NCI-H446 (cell line): ENCODE measurements at places on chromosomes 12 and 14.

- DNase-seq: no peak
These were observed 29.3 kb upstream of the NUDT14 start for GRCh38 chr14:105210266-105211025.

DNA sequence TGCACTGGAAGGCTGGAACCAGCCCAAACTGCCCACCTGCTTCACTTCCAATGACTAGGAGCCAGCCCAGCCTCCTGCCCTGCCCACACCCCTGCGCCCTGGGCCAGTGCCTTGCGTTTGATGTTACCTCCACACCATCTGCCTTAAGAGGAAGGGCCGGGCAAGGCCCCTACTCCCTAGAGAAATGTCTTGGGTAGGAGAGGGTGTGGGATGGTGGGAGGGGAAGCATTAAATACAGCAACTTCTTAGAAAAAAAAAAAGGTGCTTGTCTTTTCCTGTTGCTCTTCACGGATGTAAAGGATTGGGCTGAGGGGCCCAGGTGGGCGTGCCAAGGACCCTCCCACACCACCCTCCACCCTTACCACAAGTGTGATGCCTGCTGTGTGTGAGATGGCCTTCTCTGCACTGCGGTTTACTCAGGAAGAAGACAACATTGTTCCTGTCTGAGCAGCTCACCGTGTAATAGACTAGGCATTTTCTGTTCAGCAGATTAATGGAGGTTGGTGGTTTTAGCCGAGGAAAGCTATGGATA, 99.9 kb downstream of the NINJ2 start:
- DNase-seq: no peak

DNA sequence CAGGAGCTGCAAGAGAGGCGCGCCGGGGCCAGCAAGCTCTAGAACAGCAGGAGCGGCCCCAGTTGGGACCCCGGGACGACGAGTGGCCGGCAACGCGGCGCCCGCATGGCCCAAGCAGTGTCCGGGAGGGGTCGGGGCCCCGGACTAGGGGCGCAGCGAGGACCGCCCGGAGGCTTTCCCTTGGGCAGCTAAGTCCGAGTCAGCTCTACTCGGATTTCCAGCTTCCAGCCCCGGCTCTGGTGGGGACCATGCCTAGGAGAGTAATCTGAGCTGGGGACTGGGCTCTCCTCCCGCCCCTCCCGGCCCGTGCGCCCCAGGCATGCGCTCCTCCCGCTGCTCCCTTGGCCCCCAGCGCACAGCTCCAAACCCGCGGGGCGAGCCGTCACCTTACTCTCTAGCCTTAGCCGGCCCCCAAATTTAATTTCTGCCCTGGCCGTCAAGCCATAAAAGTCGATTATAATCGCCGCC, 41.6 kb upstream of the CAPRIN2 start:
- DNase-seq: no peak

DNA sequence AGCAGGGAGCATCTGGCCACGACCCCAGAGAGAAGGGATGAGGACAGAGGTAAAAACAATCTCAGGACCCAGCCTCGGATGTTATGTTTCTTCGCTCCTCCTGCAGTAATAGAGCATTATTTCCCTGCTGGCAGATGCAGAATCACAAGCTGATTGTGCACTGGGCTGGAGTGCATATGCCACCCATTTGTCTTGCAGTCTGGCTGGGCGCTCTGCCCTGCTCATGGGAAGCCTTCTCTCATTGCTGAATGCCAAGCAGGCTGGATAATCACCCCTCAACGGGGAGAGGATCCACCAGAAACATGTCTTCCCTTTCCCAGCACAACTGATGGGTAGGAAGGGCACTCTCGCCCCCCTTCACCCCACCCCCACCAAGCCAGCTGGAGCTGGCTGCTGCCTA, 8.5 kb upstream of the VASH1 start:
- DNase-seq: peak; percentile 78

- peak; percentile 47 for DNase-seq
These were observed 114.3 kb downstream of the KSR2 start for GRCh38 chr12:117854339-117855012.

- DNase-seq: no peak
These were observed 1378.3 kb upstream of the SEL1L start for GRCh38 chr14:82911930-82912329.

DNA sequence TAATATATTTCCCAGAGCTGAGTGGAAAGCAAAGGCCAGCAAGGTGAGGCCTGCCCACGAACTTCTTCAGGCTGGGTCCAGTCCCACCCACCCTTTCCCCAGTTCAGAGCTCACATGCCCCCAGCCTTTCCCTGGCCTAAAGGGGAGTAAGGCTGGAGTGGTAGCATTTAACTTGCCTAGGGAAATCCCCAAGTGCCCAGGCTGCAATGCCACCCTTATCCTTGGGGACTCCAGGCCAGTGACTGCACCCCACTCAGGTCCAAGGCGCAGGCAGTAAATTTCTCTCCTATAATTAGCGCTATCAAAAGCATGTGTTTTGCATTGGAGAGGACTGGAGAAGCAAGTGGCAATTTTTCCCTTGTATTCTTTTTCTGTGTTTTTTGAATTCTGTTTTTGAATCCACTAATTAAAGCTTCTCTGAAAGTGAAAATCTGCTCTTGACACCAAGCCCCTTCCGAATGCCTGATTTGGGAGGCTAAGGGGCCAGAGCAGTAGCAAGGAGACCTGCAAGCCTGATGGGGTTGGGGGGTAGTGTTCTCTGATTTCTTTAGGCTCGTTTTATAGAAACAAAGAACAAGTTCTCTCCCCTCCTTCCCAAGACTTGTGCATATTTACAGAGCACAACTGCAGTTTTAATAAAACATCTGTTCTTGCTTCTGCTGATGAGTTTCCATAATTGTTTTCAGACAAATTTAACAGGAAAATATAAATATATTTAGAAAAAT, 3.5 kb upstream of the HOXC6 start:
- no peak for DNase-seq

GRCh38 chr14:71722885-71723284, 209.3 kb upstream of the RGS6 start:
- DNase-seq: no peak

DNA sequence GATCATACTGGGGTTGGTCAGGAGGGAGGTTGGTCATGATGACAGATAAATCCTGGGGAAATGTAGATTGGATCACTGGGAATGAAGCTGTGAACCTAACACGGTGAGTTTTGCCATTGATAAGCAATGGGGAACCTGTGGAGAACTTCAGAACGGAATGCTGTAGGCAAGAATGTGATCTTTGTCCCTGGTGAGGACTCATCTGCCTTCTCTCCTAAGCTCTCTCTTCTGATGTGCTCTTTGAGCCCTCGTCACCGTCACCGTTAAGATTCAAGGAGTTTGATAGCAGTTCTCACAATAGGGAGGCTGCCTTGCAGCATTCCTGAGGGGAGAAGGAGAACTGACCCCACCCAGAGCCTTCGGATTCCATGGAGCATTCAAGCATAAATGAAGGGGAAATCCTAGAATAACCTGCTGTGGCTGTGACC, 217.6 kb downstream of the ANO6 start:
- DNase-seq: no peak

DNA sequence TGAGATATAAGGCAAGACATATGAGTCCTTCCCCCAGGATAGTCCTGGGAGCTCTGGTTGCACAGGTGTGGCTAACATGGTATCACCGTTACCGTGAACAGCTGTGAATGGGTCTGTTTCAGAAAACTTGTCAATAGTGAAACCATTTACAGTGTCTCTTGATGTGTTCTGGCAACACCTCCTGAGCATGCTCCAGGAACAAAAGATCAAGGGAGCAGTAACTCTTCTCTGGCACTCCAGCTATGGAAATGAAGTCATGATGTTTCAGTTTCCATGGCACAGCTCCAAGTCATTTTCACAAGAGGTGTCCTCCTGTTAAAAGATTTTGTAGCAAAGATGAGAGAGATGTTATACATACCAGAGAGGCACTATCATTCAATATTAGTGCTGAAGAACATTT, 253.7 kb downstream of the SNAPC1 start:
- no peak for DNase-seq

DNA sequence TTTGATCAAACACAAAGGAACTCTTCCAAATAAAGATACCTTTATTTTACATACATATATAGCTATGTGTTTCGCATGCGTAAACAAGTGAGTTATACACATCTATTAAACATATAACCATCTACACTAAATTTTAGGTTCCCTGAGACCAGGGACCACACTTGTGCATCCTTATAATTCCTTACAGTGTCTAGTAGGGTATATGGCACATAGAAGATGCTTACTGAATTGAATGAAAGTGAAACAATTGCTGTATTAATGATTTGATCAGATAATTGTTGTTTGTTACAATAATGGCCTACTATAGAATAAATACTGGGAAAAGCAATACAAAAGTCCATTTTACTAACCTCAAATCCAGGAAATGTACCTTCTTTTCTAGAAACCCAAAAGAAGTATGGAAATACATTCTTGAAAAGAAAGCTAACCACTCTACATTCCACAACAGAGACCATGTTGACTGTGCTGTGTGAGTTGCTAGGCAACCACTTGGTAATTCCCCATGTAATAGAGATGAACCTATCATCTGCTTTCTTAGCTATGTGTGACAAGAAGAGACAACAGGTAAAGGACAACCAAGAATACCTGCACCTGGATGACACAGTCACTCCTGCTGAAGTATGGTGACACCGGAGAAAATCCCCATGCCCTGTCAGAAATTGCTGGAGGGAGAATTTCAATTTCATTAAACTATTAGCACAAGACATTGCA, 11.9 kb upstream of the CIPC start:
- no peak for DNase-seq

DNA sequence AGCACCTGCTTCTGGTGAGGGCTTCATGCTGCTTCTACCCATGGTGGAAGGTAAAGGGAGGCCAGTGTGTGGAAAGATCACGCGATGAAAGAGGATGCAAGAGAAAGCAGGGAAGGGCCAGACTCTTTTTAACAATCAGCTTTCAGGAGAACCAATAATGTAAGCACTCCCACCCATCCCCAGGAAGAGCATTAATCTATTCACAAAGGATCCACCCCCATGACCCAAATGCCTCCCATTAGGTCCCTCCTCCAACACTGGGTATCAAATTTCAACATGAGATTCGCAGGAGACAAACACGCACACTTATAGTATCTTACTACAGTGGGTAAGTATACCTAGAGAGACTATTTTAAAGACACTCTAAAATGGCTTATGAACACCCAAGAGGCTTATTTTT, 80.5 kb upstream of the TMCC3 start:
- no peak for DNase-seq

GRCh38 chr12:105616971-105617540, 286.6 kb downstream of the C12orf75 start:
- DNase-seq: peak; percentile 33

DNA sequence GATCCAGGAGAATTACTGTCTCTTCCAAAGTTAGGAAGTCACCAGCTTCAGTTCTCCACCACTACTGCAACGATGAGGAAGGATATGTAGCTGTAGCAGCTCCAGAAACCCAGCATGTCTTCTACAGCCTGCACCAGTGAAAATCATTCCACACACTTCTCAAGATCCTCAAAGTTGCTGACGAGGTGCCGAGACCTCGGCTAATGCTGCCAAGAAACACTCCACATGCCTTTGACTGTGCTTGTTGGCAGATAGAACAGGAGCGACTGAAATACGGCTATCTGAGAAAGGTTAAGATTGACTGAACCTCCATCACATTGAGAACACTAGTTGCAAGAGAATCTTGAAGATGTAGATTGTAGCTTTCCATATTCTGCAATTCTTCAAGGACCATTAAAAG, 241.9 kb downstream of the PPFIA2 start:
- DNase-seq: no peak
